Fibroblast of the aortic adventitia (primary cell): ENCODE measurements at places on chromosomes 4 and X. TPM values are rescaled to one million over a fixed set of nuclear protein-coding genes. Genes with fewer than 3 reads are reported as not detected.

- no peak for DNase-seq
Observed at GRCh38 chr4:106694232-106694631, 325.7 kb upstream of the GIMD1 start.

DNA sequence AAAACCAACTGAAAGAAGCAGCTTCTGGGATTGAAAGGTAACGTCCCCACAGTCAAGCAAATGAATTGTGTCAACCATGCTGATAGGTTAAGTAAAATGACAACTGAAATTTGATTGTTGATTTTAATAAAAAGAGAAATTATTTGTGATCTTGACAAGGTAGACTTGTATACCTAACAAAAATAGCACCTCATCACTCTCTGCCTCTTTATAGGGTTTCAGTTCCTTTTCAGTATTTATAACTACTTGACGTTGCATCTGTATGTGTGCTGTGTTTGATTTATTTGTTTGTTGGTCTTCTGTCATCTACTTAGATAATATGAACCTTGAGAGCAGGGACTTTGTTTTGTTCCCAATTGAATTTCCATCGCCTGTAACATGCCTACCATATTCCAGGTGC is 7.9 kb upstream of the PPP3CA start:
- DNase-seq, result no peak

- DNase-seq, result peak; percentile 68
Observed at GRCh38 chr4:47839259-47839658, 1.4 kb upstream of the CORIN start.

The TAF7L gene
- 0.63 and 0.98 TPM in 2 replicates for total RNA-seq
